ENCODE measurements at places on chromosomes 12 and 14.

DNA sequence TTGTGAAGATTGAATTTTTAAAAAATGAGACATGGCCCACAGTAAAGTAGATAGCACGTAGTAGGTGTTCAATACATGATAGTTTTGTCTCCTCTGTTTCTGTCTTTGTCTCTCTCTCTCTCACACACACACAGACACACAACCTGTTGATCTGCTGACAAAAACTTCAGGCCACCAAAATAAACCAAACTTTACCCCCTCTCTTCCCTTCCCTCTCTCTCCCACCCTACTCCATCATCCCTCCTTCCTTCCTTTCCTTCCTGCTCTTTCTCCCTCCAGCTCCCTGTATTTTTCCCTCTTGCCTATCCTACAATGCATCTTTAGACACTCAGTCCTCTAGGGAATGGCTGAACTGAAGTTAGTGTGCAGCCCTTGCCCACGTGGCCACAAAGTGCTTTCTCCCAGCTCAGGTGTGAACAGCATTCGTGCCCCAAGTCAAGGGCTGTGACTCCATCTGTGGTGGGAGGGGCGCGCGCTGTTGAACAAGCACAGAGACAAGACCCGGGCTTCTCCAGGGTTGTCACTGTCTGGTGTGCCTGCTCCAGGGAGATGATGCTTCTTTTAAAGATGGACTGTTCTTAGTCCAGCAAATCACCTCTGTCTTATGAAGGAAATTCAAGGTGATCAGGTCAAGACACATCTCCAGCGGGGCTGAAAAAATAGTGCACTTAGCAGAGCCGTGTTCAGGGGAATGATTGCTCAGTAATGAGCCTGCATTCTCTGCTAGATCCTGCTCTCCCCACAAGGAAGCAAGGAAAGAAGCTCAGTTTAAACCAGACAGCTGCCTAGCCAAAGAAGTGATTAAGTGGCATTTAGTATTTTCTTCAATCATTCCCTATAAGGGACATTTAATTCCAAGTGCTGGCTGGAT is 75.3 kb downstream of the WSCD2 start:
- DNase-seq: no peak

- no peak for DNase-seq
Observed at GRCh38 chr12:131729254-131729955, 18.5 kb downstream of the SFSWAP start.

DNA sequence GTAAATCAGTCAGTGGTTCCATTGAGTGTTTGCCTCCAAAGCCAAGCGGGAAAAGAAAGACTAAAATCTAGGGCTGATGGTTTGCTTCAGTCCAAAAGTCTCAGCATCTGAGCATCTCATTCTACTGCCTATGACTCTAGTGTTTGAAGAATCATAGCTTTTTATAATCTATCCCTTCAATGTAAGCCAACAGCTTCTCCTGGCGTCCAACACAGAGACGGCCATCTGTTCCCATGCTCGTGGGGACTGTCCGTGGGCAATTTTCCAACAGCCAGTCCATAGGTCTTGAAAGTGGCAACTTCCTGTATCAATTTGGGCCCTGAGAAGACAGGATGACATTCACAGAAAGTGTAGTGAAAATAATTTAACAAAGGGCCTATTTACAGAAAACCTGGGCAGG is 544.4 kb upstream of the TMEM132C start:
- no peak for DNase-seq

DNA sequence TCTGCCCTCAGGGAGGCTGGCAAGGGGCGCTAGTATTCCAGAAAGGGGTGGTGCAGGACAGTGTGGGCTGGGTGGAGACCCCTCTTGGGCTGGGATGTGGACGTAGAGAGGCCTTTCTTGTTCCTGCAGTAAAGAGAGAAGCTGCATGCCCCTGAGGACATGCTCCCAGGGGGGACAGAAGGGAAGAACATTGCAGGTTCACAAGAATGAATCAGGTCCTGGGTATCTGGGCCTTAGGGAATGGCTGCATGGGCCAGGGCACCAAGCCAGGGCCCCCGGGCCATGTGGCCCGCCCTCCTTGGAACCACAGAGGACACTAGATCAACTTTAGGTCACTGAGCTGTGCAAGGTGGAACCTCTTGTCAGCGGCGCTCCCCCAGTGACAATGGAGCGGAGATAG is 51.8 kb downstream of the ZNF664 start:
- DNase-seq: no peak

DNA sequence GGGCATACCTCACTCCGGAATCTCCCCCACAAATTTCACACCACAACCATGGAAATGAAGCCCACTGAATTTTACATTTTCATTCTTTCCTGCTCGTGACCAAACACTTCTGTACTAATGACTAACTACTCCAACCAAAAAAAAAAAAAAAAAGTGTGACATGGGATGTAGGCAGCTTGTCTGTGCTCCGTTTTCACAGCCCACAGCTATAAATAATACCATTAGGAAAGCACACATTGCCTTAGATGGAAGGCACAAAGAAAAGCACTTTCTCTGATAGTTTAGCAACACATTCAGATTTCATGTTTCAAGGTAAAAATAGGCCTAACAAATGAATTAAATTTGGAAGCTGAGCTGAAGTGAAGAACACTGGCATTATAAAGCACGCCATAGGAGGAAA is 42.5 kb downstream of the DUSP6 start:
- DNase-seq: no peak

- no peak for DNase-seq
Observed at GRCh38 chr14:74569387-74569786, 42.6 kb downstream of the LTBP2 start.

GRCh38 chr12:107794451-107794850 is 19.9 kb downstream of the ASCL4 start:
- DNase-seq: no peak

DNA sequence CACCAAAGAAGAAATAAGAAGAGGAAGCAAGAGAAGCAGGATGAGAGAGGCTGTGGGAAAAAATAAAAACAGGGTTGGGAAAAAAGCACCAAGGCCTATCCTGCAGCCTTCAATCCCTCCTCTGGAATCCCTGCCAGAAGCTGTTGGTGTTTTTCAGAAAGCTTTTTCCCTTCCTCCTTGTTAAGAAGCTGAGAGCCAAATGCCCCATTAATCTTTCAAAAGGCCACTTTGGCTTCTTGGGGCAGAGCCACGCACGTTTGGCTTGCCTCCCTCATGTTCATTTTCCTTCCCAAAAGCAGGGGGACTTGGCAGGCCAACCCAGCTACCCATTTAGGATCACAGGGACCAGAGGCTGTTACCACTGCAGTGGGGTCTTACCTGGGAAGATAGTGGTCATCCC is 365.3 kb downstream of the NUAK1 start:
- DNase-seq: no peak

- DNase-seq: no peak
Observed at GRCh38 chr12:68514807-68515411, 95.8 kb upstream of the RAP1B start.

DNA sequence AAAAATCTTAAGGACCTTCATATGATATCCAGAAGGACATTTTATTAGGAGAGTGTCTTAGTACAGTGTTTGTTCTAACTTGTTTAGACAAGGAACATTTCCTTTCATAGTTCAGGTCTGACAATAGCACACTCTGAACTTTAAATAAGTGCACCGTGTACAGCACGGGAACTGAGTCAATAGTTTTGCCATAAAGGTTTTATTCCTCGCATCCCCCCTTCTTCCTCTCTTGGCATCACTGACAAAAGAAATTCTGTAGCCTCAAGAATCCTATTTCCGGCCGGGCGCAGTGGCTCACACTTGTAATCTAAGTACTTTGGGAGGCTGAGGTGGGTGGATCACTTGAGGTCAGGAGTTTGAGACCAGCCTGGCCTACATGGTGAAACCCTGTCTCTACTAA is 58.3 kb downstream of the TMCC3 start:
- DNase-seq: no peak

DNA sequence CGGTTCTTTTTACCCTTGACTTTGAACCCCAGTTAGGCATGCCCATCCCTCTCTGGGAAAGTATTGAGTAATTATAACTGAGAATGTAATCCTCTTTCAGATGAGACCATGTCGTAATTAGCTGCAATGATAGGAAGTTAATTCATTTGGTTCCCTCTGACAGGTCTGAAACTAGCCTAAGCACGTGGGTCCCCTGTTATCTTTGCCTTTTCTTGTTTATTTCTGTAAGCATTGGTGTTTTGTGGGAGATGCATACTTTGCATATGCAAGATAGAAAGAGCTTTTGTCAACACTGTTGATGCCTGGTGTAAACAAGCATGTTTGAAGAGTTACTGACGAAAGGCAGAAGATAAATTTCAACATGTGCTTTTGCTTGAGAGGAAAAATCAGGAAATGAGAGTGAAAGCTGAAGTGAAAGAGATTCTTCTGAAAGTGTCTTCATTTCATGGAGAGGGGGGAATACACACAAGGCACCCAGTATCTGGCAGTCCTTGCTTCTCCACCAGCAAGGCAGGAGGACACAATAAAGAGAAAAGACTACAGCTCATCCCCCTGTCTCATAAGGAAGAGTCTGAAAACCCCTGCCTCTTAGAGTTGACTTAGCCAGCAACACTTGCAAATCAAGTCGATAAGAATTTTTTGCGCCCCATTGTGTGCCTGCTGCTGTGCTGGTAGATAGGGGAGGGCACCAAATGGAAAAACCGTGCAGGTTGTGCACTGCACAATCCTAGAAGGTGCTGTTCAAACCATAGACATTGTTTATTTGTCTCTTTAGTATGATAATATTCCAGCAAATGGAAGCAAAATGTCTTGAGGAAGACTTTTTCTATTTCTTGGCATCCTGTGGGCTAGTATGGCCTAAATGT is 77.8 kb downstream of the SLC24A4 start:
- no peak for DNase-seq

DNA sequence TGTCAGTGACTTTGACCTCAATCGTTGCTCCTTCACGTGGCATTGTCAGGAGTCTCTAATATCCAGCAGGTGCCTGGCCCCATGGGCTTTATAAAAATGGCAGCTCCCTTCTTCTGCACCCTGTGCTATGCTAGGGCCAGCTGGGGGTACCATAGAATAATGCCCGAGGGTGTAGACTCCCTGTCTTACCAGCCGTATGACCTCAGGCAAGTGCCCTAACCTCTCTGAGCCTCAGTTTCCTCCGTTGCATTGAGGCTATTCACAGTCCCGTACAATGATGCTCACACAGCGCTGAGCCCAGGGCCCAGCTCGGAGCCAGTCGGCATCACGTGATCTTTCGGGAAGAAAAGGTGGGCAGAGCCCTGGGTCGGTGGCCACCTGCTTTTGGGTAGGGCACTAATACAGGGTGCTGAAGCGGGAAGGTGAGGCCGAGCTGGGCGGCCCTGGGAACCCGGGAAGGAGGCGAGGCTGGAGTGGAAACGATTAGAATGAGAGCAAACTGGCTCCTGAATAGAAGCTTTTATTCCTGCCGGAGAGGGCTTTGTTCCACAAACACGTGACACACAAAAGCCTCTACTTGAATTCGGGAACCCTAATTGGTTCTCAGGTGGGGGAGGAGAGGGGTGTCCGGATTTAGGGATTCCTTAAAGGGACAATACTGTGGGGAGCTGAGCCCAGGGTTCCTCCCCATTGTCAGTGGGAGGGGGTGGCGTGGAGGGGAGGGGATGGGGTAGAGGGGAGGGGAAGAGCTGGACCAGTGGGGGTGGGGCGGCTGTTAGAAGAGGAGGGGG is 19.9 kb upstream of the MSI1 start:
- no peak for DNase-seq

DNA sequence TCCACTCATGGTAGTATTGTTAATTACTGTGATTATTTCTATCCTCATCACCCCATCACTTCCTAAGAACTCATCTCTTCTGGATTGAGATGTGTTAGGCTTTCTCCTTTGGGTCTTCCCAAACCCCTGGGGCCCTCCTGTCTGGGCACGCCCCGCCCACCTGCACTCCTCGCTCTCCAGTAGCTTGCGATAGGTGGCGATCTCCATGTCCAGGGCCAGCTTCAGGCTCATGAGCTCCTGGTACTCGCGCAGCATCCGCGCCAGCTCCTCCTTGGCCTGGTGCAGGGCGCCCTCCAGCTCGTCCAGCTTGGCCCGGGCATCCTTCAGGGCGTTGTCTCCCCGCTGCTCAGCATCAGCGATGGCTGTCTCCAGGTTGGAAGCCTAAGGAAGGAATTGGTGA is 6.8 kb downstream of the KRT71 start:
- DNase-seq: no peak

- DNase-seq: no peak
Observed at GRCh38 chr12:91613223-91613779, 430.7 kb upstream of the DCN start.

GRCh38 chr12:12091071-12091470 is 20.3 kb downstream of the BCL2L14 start:
- DNase-seq: no peak
